ENCODE measurements at places on chromosomes 3 and 15. TPM values are rescaled to one million over a fixed set of nuclear protein-coding genes. Genes with fewer than 3 reads are reported as not detected.

IGF2BP2 gene
- 150 TPM for total RNA-seq

THBS1 gene
- total RNA-seq = 6,138 TPM

ANKRD63 gene
- total RNA-seq = 0.22 TPM

TBCCD1 gene
- total RNA-seq = 24.1 TPM

ST3GAL6 gene
- 36.7 TPM for total RNA-seq

TMC3 gene
- not detected for total RNA-seq

C2CD4A gene
- 1.3 TPM for total RNA-seq

ENTPD3 gene
- total RNA-seq = 0.13 TPM

ARHGEF3 gene
- 20.2 TPM for total RNA-seq

ITGA11 gene
- 0.14 TPM for total RNA-seq

GLDN gene
- total RNA-seq = not detected

MNS1 gene
- total RNA-seq = 1.6 TPM

C3orf49 gene
- total RNA-seq = not detected

CHAC1 gene
- total RNA-seq = 5.1 TPM
